ENCODE measurements at places on chromosomes 2 and 18.

- DNase-seq: no peak
These were observed 37.0 kb downstream of the POLR1A start for GRCh38 chr2:86068648-86069047.

DNA sequence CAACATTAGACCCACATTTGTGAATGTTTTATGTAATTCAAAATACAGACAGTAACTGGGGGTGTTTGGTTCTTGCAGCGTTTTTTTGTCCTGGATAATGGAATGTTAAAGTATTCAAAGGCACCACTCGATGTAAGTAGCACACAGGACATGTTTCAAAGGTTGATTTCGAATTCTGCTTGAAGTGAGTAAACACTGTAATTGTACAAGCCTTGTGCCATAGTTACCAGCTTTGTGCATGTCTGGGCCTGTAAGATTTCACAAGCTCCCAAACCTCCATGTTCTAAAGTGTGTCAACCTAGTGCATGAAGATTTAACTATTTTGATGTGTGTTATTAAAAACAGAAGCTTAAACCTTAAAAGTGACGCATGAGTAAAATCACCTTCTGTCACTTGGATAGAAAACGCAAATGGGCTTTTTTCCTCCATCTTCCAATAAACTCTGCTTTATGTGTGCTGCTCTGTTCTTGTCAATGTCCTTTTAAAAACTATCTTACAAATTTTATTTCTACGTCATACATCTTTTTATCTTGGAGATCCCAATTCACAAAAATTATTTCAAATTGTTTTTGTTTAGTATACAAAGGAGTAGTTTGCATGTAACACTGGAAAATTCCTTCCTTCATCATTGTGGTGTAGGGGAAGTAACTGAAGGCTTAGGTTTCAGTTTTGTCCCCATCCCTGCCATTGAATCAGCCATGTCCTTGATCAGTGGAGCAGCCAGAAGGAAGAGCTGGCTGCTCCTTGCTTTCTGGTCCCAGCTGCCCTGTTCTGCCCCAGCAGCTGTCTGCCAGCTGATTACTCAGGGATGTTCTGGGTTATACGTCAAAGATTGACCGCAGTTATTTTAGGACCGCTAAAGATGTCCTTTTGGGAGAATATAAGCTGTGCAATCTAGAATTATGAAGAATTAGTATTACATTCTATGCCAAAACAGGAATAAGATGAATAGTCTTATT lies 119.2 kb downstream of the PRKRA start:
- no peak for DNase-seq

GRCh38 chr2:9732824-9733223 lies 102.0 kb upstream of the YWHAQ start:
- DNase-seq: no peak

- DNase-seq: no peak
These were observed 234.9 kb downstream of the BCL11A start for GRCh38 chr2:60318544-60318943.

DNA sequence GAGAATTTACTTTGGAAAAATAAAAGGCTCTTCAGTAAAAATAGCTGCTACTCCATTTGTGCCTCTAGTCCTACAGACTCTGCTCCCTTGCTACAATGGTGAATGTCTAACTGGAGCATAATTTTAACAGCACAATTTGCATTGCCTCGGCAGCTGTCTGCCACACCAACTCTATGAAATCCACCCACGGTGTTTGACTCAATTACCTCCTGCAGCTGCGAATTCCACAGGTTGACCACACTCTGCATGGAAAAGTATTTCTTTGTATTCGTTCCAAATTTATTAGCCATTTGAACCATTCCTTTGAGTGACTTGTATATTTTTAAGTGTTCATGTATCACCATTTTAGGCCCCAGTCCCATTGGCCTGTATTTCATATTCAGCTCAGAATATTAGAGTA lies 182.1 kb upstream of the CCDC68 start:
- DNase-seq: no peak
